ENCODE measurements at places on chromosomes 16 and 17.

- no peak for DNase-seq
Observed at GRCh38 chr17:4998732-4999429, 1.1 kb downstream of the KIF1C start.

- DNase-seq: no peak
Observed at GRCh38 chr16:71843572-71843971, 2.2 kb upstream of the ATXN1L start.

DNA sequence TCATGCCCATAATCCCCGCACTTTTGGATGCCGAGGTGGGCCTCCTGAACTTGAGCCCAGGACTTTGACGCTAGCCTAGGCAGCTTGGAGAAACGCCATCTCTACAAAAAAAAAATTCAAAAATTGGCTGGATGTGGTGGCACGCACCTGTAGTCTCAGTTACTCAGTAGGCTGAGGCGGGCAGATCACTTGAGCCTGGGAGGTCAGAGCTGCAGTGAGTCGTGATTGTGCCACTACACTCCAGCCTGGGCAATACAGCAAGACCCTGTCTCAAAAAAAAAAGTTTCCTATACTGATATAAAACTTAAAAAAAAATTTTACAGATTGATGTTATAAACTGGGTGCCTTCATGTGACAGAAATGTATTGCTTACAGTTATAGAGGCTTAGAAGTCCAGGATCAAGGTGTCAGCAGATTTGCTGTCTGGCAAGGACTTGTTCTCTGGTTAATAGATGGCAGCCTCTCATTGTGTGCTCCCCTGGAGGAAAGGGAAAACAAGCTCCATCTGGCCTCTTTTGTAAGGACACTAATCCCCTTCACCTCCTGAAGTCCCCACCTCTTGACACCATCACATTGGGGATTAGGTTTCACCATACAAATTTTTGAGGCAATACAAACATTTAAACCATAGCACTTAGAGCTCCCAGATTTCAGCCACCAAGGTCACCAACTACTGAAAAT lies 8.5 kb upstream of the CES3 start:
- DNase-seq: no peak

DNA sequence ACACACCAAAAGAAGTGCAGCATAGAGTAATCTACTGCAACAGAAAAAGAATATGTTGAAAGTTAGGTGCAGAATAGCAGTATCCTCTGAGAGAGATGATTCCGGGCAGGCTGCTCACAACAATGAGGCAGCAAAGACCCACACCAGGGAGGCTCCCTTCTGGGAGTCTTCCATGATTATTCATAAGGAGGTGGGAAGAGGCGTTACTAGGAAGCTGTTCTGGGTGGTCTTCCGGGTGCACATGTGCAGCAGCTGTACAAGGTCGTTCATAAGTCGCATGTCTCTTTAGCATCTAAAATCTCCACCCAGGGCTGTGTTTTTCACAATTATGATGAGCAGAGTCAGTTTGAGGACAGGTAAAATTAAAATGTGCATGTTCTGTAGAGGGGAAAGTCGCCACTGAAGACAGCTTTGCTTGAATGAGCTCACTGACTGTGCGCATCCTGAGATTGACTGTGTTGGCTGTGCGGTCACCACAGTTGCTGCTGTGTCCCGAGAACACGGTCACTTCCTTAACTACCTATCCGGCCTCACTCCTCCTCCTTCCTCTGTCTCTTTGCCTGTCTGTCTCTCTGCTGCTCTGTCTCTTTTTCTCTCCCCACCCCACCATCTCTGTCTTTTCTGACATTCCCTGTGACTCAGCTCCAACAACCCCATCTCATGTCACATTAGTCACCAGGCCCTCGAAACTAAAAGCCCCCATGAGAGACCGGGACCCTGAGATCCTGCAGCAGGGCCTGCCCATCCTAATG lies 125.5 kb upstream of the HSBP1 start:
- no peak for DNase-seq

- DNase-seq: no peak
Observed at GRCh38 chr16:87491522-87492290, 1.1 kb downstream of the ZCCHC14 start.

DNA sequence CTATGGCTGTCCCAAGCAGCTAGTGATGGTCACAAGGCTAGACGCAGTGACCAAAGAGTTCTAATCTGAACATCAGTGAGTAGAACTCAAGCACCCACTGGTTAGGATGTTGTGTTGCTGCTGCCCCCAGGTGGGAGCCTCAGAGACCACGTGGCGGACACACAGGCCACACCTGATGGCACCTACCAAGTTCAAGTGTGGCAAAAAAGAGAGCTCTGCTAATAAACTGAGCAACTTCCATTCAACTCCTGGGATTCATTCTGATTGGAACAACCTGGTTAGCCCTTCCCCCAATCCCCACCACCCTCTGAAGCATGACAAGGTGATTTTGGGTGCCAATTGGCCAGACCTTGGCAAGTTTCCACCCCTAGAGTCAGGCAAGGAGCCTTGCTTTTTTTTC lies 3.5 kb upstream of the LCMT1 start:
- DNase-seq: no peak

DNA sequence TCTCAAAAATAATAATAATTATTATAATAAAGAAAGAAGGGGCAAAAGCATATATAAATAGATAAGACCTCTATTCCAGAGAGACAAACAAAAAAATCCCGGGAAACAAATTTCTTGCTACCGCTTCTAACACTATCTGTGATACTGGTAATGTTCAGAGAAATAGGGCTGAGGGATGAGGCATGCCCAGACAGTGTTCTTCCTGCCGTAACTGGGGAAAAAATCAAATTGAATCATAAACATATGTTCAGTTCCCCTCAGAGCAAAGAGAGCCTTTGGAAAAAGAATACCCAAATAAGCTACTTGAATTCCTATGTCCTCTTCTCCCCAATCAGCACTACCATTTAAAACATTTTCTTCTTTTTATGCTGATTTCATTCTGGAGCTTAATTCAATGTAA lies 688.0 kb downstream of the KCNJ2 start:
- no peak for DNase-seq

GRCh38 chr17:17884391-17885357 lies 47.9 kb upstream of the SREBF1 start:
- no peak for DNase-seq

GRCh38 chr16:84751947-84752346 lies 52.1 kb downstream of the USP10 start:
- no peak for DNase-seq

DNA sequence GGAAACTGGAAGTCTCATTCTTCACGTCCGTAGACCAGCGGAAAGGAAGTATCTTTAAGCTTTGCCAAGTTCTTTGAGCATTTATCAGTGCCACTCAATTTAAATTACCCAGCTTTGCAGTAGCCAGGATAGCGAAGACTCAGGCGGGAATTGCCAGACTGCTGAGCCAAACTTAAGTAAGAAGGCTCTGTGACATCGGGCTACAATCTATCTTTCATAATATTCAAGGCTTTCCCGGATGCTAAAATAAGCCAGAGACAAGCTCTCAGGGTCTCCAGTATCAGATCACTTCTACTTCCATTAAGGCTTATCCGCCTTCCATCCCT lies 436 bp upstream of the BRIP1 start:
- no peak for DNase-seq
